ENCODE measurements at places on chromosomes 11 and 22. TPM values are rescaled to one million over a fixed set of nuclear protein-coding genes. Genes with fewer than 3 reads are reported as not detected.

C11orf21 gene
- total RNA-seq = 0.25 TPM

DNA sequence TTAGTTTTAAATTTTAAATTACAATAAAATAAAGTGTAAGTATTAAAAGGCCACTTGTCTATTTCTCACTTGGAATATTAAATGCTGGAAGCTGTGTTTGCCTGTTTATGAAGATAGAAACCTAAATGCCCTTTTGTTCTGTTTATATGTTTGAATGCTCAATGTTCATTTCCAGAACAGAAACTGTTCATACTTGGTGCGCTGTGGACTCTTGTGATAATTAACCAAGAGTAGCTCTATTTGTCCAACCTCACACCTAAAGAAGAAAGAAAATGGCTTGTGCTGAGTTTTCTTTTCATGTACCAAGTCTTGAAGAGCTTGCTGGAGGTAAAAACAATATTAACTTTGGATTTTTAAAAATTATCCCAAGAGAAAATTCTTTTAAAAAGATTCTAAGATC is 5.7 kb downstream of the C11orf54 start:
- DNase-seq = no peak
- peaks cover 12% of the 10 kb centered on the region for H3K4me1 ChIP-seq
- no peaks in the 10 kb centered on the region for H3K27me3 ChIP-seq
- H3K36me3 ChIP-seq = peaks cover 5% of the 10 kb centered on the region
- no peak overlapping the region for H3K4me3 ChIP-seq
- no peak overlapping the region for H3K27ac ChIP-seq

DNA sequence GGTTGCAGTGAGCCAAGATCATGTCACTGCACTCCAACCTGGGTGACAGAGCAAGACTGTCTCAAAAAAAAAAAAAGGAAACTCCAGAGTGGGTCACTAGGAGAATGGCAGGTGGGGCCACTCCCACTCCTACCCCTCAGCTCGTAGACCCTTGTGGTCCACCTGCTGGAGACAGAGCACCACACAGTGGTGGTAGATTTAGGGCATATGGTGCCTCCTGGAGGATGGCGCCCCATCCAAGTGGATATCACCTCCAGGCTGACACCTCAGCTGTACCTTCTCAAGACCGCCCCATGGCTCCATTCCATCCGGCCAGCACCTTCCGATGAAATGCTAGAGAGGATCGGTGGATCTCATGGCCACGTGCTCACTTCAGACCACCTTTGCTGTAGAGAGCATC is 6.2 kb downstream of the CYTH4 start:
- H3K36me3 ChIP-seq = no peaks in the 10 kb centered on the region
- H3K4me3 ChIP-seq = no peak overlapping the region
- DNase-seq = no peak
- H3K4me1 ChIP-seq = no peaks in the 10 kb centered on the region
- no peak overlapping the region for H3K27ac ChIP-seq

GLYAT gene
- total RNA-seq = not detected

GRCh38 chr11:69320756-69321741 is 27.1 kb downstream of the MYEOV start:
- H3K4me3 ChIP-seq = no peak overlapping the region
- no peak for DNase-seq
- H3K27ac ChIP-seq = no peak overlapping the region
- no peaks in the 10 kb centered on the region for H3K27me3 ChIP-seq
- no peaks in the 10 kb centered on the region for H3K4me1 ChIP-seq

ARHGEF17 gene
- 136 TPM for total RNA-seq

DNA sequence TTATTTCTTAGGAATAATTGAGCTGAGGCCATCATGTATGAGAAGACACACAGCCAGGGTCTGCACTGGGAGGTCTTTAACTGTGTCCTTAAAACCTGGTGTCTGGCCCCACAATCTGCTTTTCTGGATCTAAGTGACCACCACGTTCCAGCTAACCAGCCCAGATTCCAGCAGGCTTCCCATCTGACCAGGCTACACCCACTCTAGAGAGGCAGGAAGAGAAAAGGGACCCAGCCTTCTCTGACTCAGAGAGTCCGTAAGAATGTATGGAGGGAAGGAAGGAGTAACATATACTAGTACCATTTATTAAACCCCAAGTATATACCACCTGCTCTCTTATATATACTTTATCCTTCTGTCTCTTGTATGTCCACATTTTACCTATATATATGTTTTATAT is 80.1 kb downstream of the LDLRAD3 start:
- no peak overlapping the region for H3K4me3 ChIP-seq
- peaks cover 16% of the 10 kb centered on the region for H3K27me3 ChIP-seq
- H3K27ac ChIP-seq = no peak overlapping the region

PRR5L gene
- total RNA-seq = 6.7 TPM

DNA sequence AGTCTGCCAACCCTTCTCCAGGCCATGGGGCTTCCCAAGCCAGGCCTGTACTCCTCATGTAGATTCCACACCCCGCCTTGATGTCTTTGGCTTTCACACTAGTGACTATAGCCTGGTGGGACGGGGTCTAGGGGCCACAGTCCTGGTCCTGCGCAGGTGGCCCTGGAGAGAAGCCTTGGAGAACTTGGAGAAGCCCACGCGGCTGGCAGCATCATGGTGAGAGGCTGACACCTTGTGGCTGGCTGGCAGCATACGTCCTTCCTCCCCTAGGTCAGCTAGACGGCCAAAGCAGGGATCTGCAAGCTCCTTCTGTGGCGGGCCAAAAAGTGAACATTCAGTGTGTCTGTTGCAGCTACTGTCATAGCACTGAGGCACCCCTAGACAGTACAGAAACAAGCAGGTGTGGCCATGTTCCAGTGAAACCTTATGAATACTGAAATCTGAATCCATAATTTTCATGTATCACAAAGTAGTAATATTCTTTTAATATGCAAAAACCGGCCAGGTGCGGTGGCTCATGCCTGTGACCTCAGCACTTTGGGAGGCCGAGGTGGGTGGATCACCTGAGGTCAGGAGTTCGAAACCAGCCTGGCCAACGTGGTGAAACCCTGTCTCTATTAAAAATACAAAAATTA is 42.0 kb downstream of the FAM83F start:
- no peaks in the 10 kb centered on the region for H3K36me3 ChIP-seq
- H3K27me3 ChIP-seq = peaks cover 15% of the 10 kb centered on the region
- no peak overlapping the region for H3K27ac ChIP-seq
- peaks cover 28% of the 10 kb centered on the region for H3K4me1 ChIP-seq
- H3K4me3 ChIP-seq = no peak overlapping the region

GRCh38 chr11:59463190-59463641 is 6.5 kb downstream of the OR4D6 start:
- H3K4me3 ChIP-seq = no peak overlapping the region
- H3K4me1 ChIP-seq = no peaks in the 10 kb centered on the region
- H3K36me3 ChIP-seq = no peaks in the 10 kb centered on the region
- DNase-seq = no peak
- no peaks in the 10 kb centered on the region for H3K27me3 ChIP-seq

DNA sequence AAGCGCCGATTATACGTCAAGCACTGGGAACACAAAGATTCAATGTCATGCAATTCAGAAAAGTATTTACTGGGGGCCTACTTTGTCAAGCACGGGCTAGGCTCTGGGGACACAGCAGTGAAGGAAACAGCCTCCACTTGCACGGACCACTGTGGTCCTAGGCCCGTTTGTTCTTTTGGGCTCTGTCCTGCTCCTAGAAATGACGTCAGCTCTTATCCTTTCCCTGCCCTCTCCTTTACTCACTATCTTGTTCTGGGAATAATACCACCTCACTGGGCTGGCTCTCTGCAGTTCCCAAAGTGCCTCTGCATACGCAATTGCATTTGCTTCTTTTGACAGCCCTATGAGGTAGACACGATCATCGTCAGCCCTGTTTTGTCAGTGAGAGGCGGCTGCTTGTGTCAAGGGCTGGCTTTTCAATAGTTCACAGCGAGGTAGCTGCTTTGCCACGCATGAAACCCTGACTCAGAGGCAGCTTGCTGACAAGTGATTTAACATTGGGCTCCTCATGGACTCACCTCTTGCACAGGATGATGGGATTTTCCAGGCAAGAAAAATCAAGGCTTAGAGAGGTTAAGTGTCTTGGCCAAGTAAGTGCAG is 22.9 kb upstream of the IGSF22 start:
- peaks cover 29% of the 10 kb centered on the region for H3K27me3 ChIP-seq
- DNase-seq = no peak
- no peak overlapping the region for H3K27ac ChIP-seq
- no peak overlapping the region for H3K4me3 ChIP-seq
- H3K36me3 ChIP-seq = no peaks in the 10 kb centered on the region
